Effector memory CD8-positive, alpha-beta T cell (primary cell): ENCODE measurements at places on chromosomes 16 and 17.
A peak's percentile ranks its signal among the peaks of the same experiment; 100 is the strongest.

DNA sequence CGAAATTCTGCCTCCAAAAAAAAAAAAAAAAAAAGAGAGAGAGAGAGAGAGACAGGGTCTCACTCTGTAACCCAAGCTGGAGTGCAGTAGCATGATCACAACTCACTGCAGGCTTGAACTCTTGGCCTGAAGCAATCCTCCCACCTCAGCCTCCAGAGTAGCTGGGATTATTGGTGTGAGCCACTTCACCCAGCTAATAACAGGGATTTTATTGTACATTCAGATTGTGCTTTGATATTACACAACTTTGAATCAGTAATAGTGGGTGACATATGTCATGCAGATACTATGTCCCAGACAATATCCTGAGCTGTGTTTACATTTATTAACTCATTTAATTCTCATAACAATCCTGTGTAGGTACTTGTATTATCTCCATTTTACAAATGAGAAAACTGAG, 19.7 kb upstream of the DHX8 start:
- no peak overlapping the region for H3K4me3 ChIP-seq
- no peak overlapping the region for H3K27ac ChIP-seq
- H3K4me1 ChIP-seq: no peaks in the 10 kb centered on the region
- no peaks in the 10 kb centered on the region for H3K36me3 ChIP-seq

GRCh38 chr17:9769036-9769695, 22.2 kb downstream of the DHRS7C start:
- DNase-seq: no peak
- H3K27ac ChIP-seq: no peak overlapping the region
- H3K36me3 ChIP-seq: no peaks in the 10 kb centered on the region
- H3K4me1 ChIP-seq: no peaks in the 10 kb centered on the region
- H3K4me3 ChIP-seq: no peak overlapping the region

DNA sequence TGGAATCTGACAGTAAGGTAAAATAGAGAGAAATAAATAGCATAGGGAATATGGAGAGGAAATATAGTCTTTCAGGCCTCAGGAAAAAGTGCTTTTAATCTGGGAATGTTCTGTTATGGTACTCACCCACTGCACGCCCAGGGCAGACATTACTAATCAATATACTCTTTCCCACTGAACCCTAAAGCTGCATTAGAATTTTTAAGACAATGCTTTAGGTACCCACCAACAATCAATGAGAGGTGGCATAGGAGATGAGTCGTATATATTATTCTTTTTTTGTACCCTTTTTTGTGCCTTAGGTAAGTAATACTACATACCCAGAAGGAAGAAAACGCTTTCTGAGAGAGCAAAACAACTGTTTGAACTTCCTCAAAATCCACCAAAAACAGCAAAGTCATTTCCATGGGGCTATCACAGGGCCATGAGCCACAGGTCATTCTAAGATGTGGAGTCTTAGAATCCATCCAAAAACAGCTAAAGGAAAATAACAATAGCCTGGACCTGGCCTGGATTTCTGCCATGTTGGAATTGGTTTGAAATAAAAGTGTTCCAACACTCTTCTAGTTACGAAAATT, 542.1 kb downstream of the XYLT1 start:
- H3K27me3 ChIP-seq: no peaks in the 10 kb centered on the region
- H3K4me3 ChIP-seq: no peak overlapping the region
- H3K4me1 ChIP-seq: no peaks in the 10 kb centered on the region
- no peaks in the 10 kb centered on the region for H3K36me3 ChIP-seq
- no peak for DNase-seq

DNA sequence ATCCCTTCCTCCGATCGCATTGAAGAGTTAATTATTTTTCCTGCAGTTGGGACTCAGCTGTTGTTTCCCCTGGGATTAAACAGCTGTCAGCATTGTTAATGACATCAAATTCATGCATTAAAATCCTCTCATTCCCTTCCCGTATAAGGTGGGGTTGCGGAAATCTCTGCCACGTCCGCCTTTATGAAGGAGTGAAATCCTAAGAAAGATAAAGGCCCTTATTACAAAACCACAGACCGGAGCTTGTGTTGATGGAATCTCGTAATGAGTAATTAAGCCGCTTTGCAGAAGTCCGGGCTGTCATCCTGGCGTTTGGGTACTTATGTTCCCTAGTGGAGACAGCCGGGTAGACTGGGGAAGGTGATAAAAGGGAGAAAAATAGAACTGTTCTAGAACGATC, 627.6 kb downstream of the MAF start:
- H3K27ac ChIP-seq: no peak overlapping the region
- H3K36me3 ChIP-seq: no peaks in the 10 kb centered on the region
- DNase-seq: no peak
- H3K4me1 ChIP-seq: no peaks in the 10 kb centered on the region

GRCh38 chr16:35744726-35745125, 2285.3 kb downstream of the TP53TG3F start:
- no peaks in the 10 kb centered on the region for H3K4me1 ChIP-seq
- H3K27me3 ChIP-seq: no peaks in the 10 kb centered on the region
- no peak overlapping the region for H3K27ac ChIP-seq
- H3K36me3 ChIP-seq: peaks cover 2% of the 10 kb centered on the region

GRCh38 chr16:87581857-87582215, 20.5 kb upstream of the JPH3 start:
- no peak overlapping the region for H3K27ac ChIP-seq
- no peak for DNase-seq
- H3K27me3 ChIP-seq: peaks cover 90% of the 10 kb centered on the region
- H3K4me3 ChIP-seq: no peak overlapping the region

DNA sequence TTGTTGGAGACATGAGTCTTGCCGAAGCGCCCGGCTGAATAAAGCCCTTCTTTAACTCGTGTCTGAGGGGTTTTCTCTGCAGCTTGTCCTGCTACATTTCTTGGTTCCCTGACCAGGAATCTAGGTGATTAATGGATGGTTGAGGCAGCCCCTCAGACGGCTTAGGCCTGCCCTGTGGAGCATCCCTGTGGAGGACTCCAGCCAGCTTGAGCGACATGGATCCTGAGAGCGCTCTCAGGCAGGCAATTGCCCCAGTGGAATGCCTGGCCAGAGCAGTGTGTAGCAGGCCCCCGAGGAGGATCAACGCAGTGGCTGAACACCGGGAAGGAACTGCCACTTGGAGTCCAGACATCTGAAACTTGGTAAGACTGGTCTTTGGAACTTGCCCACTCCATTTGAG, 17.3 kb upstream of the ENDOV start:
- peaks cover 5% of the 10 kb centered on the region for H3K4me1 ChIP-seq
- no peak overlapping the region for H3K4me3 ChIP-seq
- peaks cover 40% of the 10 kb centered on the region for H3K36me3 ChIP-seq
- no peak for DNase-seq
- H3K27me3 ChIP-seq: no peaks in the 10 kb centered on the region

DNA sequence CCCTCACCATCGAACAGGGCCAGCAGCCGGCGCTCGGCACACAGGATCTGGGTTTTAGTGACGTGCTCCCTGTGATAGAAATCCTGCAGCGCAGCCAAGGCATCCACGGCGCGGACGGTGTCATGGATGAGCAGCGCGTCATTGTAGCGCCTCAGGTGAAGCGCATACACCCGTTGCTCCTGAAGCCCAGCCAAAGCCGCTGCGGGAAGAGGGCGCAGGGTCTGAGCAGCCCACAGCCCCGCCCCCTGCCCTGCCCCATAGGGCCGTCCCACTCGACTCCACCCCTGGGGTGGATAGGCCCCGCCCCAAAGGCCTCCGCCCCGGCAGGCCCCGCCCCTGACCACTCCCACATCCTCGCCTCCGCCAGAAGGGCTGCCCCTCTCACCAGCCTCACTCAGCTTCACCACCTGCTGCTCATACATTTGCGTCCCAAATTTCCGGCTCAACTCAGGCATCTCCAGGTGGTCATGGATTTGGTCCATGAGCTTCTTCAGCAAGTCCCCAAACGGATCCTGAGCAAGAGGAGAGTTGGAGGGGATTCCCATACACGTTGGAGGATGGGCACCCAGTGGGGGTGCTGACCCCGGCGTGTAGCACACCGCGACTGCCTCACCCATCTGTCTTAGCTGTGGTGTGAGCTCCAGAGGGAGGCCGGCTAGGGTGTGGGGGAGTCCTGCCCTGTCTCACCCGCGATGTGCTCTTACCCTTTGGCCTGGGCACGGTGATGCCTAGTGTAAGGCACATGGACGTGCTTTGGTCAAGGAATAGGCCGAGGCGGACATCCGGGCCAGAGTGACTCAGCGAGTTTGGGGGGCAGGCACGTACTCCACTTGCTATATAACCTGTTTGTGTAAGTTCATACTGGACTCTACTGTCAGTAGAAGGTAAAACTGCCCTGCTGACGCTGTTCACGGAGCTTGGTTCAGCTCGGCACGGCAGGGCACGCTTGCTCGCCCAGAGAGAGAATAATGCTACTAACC, 4.6 kb downstream of the DHX58 start:
- no peaks in the 10 kb centered on the region for H3K27me3 ChIP-seq
- H3K4me1 ChIP-seq: peaks cover 19% of the 10 kb centered on the region
- H3K27ac ChIP-seq: peak overlapping the region; percentile 41
- peak overlapping the region; percentile 50 for H3K4me3 ChIP-seq

GRCh38 chr16:85245307-85246172, 133.3 kb upstream of the CIBAR2 start:
- peak; percentile 40 for DNase-seq
- H3K27me3 ChIP-seq: peaks cover 36% of the 10 kb centered on the region
- H3K27ac ChIP-seq: peak overlapping the region; percentile 10
- no peaks in the 10 kb centered on the region for H3K36me3 ChIP-seq
- no peak overlapping the region for H3K4me3 ChIP-seq

GRCh38 chr16:9183682-9184353, 92.4 kb downstream of the HAPSTR1 start:
- peaks cover 35% of the 10 kb centered on the region for H3K27me3 ChIP-seq
- no peak overlapping the region for H3K4me3 ChIP-seq
- no peak overlapping the region for H3K27ac ChIP-seq
- no peak for DNase-seq

DNA sequence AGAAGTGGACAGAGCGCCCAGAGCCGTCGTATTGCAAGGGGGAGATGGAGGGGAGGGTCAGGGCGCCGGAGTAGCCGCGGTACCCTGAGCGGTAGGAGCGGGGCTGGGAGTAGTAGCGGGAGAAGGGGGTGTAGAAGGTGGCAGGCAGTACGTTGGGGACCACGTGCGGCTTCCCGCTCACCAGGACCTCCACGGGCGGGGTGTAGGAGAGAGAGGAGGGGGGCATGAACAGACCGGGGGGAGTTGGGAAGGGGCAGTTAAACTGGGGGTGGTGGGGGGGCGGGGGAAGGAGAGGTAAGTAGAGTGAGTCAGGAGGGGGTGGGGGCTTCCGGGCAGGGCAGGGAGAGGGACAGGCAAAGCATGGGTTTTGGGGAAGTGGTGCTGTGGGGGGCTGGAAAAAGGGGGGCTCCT, 16.8 kb downstream of the ST6GALNAC2 start:
- DNase-seq: no peak
- H3K4me1 ChIP-seq: peaks cover 32% of the 10 kb centered on the region
- peak overlapping the region; percentile 81 for H3K27ac ChIP-seq

DNA sequence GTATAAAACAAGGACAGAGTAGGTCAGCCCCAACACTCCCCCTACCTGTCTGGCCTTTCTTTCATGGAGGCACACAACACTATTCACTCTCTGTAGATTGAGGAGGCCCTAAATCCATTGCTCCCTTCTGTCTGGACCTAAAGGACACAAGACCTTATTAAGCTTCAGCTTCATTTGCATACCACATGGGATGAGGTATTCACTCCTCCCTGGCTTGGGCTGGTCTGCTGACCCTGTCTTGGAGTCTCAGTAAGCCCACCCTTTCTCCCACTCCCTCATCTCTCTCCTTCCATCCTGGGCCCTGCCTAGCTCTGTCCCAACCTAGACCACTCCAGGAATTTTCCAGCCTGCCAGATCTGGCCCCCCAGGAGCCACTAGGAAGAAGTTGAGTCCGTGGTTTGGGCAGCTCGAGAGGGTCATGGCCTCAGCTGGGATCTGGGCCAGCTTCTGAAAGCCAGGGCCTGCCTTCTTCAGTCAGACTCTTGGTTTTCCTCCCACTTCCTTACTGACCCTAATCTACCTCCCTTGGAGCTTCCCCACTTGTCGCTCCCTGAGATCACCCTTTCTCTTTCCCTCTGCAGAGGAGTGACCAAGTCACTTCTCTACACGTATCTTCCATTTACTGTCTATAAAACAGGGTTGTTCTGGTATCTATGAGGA, 6.5 kb upstream of the LLGL1 start:
- H3K27ac ChIP-seq: no peak overlapping the region
- H3K4me1 ChIP-seq: no peaks in the 10 kb centered on the region
- H3K36me3 ChIP-seq: peaks cover 10% of the 10 kb centered on the region
- no peak for DNase-seq

GRCh38 chr16:56589141-56590039, at the start of gene MT3:
TSS of gene MT3 (plus strand) at chr16:56589528. CDS start at chr16:56589591, 63 bp downstream.
- H3K36me3 ChIP-seq: peaks cover 4% of the 10 kb centered on the region
- no peak within 1 kb of the TSS for H3K27ac ChIP-seq
- no peak for DNase-seq
- H3K27me3 ChIP-seq: peaks cover 52% of the 10 kb centered on the region

GRCh38 chr17:77011173-77012011, 129.4 kb upstream of the SEC14L1 start:
- no peaks in the 10 kb centered on the region for H3K4me1 ChIP-seq
- H3K27ac ChIP-seq: no peak overlapping the region
- H3K4me3 ChIP-seq: no peak overlapping the region
- H3K36me3 ChIP-seq: peaks cover 7% of the 10 kb centered on the region

- no peak for DNase-seq
- no peak overlapping the region for H3K27ac ChIP-seq
- H3K27me3 ChIP-seq: peaks cover 13% of the 10 kb centered on the region
- H3K36me3 ChIP-seq: no peaks in the 10 kb centered on the region
- H3K4me3 ChIP-seq: no peak overlapping the region
These were observed 24.8 kb upstream of the STH start for GRCh38 chr17:45973946-45974859.

DNA sequence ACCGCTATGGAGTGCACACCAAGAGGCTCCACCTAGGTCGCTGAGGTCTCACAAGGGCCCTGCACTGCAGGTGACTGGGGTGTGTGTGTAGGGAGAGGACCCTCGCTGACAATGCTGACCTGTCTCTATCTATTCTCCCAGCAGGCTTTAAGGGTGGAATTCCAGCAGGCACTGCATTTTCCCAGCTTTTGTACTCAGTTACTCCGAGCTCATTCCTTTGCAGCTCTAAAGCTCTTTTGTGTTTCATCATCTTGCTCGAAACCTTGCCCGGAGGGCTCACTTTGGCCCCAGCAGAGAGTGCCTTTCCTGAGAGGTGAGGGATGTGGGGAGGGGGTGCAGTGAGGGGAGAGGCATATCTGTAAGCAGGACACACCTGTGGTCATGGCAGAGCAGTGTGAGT, 39.3 kb downstream of the SMPD3 start:
- peaks cover 18% of the 10 kb centered on the region for H3K4me1 ChIP-seq
- DNase-seq: no peak
- no peak overlapping the region for H3K27ac ChIP-seq
- no peak overlapping the region for H3K4me3 ChIP-seq
